Activated naive CD4-positive, alpha-beta T cell treated with anti-CD3 and anti-CD28 coated beads, Interleukin-2, amount 50 U/mL, for 72 hours (primary cell): ENCODE measurements at places on chromosomes 6 and 20. TPM values are rescaled to one million over a fixed set of nuclear protein-coding genes. Genes with fewer than 3 reads are reported as not detected.

The TP53TG5 gene
- 0.16 TPM for total RNA-seq

The MYB gene
- 54.9 TPM for total RNA-seq

The HLA-DQA1 gene
- total RNA-seq: 1.7 TPM

The TXNDC5 gene
- total RNA-seq: 77.9 TPM

The TPD52L1 gene
- total RNA-seq: 1.6 TPM

DNA sequence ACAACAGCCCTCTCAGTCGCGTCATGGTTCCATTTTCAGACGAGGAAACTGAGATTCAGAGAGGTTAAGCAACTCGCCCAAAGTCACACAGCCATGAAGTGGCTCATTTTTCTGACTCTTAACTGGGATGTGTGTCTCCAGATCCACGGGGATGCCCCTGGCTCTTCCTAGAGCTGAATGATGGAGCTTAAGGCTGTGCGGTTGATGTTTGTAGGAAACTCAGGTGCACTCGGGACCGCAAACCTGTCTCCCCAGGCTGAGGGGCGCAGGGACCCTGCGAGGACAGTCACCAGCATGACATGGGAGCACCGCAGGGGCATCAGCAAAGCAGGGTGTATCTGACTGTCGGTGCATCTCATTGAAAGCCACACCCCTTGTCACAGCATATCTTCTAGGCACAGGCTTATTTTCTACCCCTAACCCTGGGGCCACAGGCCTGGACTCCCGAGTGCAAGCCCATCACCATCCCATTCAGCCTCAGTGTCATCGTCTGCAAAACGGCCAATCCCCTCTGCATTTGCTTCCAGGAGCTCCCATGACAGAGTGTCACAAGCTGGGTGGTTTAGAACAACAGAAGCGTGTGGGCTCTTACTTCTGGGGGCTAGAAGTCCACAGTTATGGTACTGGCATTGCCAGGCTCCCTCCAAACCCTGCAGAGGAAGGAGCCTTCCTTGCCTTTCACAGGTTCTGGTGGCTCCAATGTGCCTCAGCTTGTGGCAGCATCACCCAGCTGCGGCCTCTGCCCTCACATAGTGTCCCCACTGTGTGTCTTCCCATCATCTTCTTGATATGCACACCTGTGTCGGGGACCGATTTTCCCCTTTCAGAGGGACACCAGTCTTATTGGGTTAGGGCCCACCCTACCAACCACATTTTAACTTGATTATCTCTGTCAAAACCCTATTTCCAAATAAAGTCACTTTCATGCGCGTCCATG lies 9.9 kb upstream of the ARHGAP40 start:
- DNase-seq: no peak

- no peak for DNase-seq
Measured at GRCh38 chr6:53199156-53199555, 50.5 kb upstream of the GCM1 start.

GRCh38 chr6:26022132-26022472 lies 59.5 kb downstream of the TRIM38 start:
- DNase-seq: no peak

DNA sequence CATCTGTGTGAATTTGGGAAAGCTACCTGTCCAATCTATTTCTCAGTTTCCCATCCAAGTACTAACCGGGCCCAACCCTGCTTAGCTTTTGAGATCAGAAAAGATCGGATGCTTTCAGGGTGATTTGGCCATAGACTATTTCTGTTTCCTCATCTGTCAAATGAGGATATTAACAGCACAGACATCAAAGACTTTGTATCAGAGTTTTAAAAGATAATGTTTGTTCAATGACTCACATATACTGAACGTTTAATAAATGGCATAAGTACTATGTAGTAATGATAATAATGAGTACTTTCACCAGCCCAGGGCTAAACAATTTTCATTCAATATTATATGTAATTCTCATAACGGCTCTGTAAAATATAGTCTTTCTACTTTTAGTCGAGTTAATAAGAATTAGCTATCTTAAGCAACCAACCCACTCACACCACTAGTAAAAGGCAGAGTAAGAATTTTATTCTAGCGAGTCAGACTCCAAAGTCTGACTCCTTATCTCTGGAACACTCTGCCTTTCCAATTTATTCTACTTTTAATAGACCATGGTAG lies 216.5 kb downstream of the ARHGAP18 start:
- no peak for DNase-seq

DNA sequence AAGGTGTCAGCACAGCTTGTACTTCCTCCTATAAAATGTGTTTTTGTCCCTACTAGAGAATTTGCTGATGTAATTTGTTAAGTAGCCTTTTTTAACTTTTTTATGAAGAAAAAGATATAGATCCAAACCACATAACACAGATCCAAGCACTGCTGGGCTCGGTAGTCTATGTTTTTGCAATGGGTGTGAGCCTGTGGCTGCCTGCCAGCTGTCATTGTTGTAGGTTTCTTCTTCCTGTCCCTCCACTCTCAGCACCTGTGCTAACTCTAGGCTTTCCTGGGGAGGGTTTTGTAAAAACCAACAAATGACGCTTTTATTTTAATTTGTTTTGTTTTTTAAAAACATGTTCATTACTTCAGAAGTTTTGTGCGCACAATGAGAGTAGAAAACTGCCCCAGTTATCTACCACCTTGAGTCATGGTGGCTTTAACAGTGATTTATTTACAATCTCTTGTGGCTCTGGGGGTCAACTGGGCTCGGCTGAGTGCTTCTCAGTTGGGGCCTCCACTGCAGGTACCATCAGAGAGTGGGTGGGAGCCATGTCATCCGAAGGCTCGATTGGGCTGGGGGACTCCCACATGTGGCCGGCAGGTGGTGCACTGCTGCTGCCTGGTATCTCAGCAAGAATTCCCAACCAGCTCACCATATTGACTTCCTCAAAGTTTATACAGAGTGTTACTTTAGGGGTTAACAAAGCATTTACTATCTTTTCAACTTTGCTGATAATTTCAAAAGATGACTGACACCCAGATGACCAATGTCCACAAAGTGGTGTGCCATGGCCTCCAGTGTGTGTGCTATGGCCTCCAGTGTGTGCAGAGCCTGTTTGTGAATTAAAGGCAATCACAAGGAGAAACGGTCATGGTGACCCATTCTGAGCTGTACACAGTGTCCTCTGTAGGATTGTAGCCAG lies 3.0 kb upstream of the CCR6 start:
- DNase-seq: no peak

- DNase-seq: no peak
Measured at GRCh38 chr20:4130404-4131189, 115.2 kb upstream of the RNF24 start.
